ENCODE measurements at places on chromosomes 12 and 14.

GRCh38 chr14:86940106-86940505, 1052.9 kb downstream of the GALC start:
- DNase-seq = no peak

- DNase-seq = peak; percentile 26
Measured at GRCh38 chr12:101839324-101840283, 8.8 kb upstream of the GNPTAB start.

DNA sequence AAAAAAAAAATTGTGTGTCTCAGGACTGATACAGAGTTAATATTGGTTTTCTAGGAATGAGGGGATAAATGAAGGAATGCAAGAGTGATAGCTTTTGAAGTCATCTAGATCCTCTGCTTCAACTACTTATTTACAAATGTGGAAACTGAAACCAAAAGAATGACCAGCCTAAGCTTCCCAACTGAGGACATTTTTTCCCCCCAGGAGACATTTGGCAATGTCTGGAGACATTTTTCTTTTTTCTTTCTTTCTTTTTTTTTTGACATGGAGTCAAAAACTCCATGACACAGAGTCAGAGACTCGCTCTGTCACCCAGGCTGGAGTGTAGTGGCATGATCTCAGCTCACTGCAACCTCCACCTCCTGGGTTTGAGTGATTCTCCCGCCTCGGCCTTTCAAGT, 15.3 kb downstream of the DLK1 start:
- no peak for DNase-seq

DNA sequence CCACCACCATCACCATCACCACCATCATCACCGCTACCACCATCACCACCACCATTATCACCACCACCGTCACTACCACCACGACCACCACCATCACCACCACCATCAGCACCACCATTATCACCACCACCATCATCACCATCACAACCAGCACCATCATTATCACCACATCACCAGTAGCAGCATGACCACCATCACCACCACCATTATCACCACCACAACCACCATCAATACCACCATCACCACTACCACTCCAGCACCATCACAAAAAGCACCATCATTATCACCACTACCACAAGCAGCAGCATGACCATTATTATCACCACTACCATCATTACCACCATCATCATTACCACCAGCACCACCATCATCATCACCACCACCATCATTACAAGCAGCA, 62.1 kb downstream of the MVK start:
- DNase-seq = no peak

- no peak for DNase-seq
Measured at GRCh38 chr12:49304161-49304560, 9.2 kb downstream of the PRPH start.

All from stimulated activated CD4-positive, alpha-beta T cell treated with anti-CD3 and anti-CD28 coated beads, TNF-alpha, amount 100 ng/mL, for 4 hours (primary cell).